ENCODE measurements at places on chromosomes 13 and 19. TPM values are rescaled to one million over a fixed set of nuclear protein-coding genes. Genes with fewer than 3 reads are reported as not detected.

Gene PEAK3
- total RNA-seq = 3.0 TPM

DNA sequence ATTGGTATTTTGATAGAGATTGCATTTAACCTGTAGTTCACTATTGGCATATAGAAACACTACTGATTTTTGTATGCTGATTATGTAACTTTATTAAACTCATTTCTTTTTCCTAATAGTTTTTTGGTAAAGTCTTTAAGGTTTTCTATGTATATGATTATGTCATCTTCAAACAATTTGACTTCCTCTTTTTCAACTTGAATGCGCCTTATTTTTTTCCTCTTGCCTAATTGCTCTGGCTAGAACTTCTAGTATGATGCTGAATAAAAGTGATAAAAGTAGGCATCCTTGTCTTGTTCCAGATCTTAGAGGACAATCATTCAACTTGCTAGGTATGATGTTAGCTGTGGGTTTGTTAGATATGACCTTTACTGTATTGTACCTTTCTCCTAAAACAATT, 1034.9 kb downstream of the PCDH9 start:
- H3K27ac ChIP-seq = no peak overlapping the region
- H3K4me3 ChIP-seq = no peak overlapping the region
- no peaks in the 10 kb centered on the region for H3K27me3 ChIP-seq
- DNase-seq = no peak

Gene ALOX5AP
- 27.5 TPM for total RNA-seq

DNA sequence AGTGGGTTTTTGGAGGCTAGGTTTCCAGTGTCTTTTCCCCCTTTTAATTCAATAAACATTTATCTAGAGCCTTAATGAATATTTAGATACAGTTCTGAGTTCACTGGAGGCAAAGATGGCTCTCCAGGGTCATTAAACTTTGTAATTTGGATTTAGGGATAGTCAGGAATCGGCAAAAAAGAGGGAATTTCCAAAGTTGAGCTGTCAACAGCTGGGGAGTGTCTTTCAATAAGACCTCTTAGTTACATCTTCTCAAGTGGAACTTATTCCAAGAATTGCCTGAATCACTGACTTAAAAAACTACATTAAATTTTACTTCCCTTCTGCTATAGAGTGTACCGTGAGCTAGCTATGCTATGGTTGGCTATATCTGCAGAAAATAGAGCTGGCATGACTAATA, 2.0 kb downstream of the LRCH1 start:
- H3K27me3 ChIP-seq = no peaks in the 10 kb centered on the region
- H3K27ac ChIP-seq = peak overlapping the region; percentile 89
- DNase-seq = no peak
- H3K4me1 ChIP-seq = peaks cover 14% of the 10 kb centered on the region

Gene PLPPR3
- total RNA-seq = not detected

GRCh38 chr13:91381371-91381770, 17.1 kb upstream of the GPC5 start:
- no peak overlapping the region for H3K27ac ChIP-seq
- no peaks in the 10 kb centered on the region for H3K36me3 ChIP-seq
- H3K4me1 ChIP-seq = no peaks in the 10 kb centered on the region
- DNase-seq = no peak

DNA sequence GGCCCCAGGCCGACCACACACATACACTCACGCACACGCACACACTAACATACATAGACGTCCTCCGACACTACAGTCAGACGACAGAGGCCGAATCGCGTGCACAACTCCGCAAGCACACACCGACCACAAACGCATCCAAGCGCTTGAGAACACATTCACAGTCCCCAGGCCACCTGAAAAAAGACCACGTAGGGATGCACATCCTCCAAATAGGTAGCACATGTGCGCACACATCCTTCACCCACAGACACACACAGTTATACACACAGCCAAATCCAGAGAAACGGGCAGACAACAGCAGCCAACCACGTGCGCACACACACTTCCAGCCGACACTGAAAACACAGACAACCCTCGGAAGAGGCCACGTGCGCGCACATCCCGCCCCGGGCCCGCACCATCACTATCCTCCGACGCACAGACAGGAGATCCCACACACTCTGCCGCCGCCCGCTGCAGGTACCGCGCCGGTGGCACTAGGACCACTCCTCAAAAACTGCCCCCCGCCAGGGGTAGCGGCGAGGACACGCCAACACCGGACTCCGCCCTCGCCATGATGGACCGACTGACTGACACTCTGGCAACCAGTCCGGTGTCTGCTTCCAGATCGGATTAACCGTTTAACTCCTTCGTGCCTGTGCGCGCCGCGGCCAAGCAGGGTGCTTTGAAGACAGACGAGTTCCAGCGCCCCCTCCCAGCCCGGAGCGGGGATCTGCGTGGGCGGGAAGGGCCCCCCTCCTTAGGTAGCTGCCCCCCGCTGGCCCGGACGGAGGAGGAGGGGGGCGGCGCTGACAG, 493 bp upstream of the PDE4A start:
- no peak overlapping the region for H3K27ac ChIP-seq
- no peaks in the 10 kb centered on the region for H3K36me3 ChIP-seq
- no peak for DNase-seq
- H3K4me3 ChIP-seq = peak overlapping the region; percentile 33

DNA sequence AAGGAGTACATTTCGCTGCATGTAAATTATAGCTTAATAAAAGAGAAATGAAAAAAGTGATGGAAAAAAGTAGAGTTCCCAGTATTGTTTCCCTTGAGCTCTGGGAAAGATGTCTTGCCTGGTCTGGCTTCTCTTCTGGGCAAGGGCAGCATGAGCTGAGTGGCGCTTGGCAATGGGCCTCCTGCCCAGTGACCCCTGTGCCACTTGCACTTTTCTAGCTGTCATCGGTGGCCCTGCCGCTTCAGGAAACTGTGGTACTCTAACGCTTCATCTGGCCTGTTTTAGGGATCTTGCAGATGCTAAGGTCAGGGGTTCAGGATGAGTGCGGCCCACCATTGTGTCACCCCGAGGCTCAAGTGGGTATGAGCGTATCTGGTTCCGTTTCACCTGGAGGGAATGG, 161.4 kb downstream of the MTUS2 start:
- H3K4me3 ChIP-seq = peak overlapping the region; percentile 43
- H3K27me3 ChIP-seq = no peaks in the 10 kb centered on the region
- H3K4me1 ChIP-seq = peaks cover 33% of the 10 kb centered on the region
- H3K27ac ChIP-seq = peak overlapping the region; percentile 77

DNA sequence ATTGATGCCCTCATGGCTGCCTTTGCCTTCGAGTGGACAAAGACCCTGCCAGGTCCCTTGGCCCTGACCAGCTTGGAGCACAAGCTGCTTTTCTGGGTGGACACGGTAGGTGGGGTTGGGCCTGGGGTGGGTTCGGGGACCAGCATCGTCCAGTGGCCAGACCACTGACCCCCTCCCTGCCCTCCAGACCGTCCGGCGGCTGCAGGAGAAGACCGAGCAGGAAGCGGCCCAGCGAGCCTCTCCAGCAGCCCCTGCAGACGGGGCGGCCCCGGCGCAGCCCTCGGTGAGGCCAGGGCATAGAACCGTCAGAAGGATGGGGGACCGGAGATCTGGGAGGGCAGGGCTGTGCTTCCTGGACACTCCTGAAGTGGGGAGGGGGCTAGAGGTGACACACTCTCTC, 10.6 kb downstream of the CAMSAP3 start:
- no peak for DNase-seq
- no peaks in the 10 kb centered on the region for H3K36me3 ChIP-seq
- H3K27me3 ChIP-seq = no peaks in the 10 kb centered on the region
- H3K27ac ChIP-seq = no peak overlapping the region

DNA sequence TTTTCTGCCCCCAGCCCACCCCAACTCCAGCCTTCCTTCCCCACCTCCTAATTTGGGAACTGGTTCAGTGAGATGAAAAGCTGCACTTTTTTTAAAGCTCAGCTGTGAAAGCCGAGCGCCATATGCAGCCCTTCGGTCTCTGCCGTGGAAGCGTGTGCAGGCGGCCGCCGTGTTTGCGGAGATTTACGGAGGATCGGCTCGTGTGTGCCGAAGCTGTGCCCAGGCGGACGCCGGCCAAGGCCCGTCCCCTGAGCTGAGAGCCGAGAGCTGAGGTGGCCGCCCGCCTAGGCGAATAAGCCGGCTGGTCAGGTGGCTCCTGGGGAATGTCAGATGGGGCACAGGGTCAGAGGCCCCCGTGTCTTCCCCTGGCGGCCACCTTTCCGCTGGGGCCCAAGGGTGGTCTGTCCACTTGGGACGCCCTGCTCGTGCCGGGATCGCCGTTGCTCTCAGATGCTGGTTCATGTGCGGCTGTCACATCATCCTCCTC, 78.7 kb downstream of the ZNF536 start:
- H3K4me3 ChIP-seq = peak overlapping the region; percentile 55
- no peaks in the 10 kb centered on the region for H3K36me3 ChIP-seq
- H3K27ac ChIP-seq = no peak overlapping the region
- peaks cover 13% of the 10 kb centered on the region for H3K4me1 ChIP-seq

DNA sequence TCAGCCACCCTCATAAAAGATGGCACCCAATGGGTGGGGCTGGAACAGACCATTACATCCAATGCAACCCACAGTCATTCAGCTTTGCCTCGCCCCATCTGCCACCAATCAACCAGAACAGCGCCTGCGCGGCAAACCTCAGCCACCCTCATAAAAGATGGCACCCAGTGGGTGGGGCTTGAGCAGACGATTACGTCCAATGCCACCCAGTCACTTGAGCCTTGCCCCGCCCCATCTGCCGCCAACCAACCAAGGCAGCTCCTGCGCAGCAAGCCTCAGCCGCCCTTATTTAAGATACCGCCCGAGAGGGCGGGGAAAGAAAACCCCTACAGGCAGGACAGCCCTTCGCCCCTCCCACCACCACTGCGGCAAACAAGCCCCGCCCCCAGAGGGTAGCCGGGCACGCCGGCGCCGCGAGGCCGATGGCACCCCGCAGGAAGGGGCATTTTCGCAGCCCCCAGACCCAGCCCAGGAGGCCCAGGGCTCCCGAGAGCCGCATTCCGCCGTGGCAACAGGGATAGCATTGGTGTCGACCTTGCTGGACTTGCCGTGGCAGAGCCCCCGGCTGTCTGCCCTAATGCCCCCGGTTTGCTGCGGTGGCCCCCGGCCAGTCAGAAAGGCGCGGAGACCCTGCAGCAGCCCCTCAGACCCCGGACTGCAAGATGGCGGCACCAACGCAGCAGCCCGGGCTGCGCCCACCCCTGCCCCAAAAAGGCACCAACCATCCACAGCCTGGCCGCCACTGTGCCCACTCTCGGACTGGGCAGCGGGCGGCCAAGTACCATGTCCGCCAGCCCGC, 675 bp downstream of the PEG3 start:
- H3K36me3 ChIP-seq = no peaks in the 10 kb centered on the region
- H3K27ac ChIP-seq = peak overlapping the region; percentile 53

DNA sequence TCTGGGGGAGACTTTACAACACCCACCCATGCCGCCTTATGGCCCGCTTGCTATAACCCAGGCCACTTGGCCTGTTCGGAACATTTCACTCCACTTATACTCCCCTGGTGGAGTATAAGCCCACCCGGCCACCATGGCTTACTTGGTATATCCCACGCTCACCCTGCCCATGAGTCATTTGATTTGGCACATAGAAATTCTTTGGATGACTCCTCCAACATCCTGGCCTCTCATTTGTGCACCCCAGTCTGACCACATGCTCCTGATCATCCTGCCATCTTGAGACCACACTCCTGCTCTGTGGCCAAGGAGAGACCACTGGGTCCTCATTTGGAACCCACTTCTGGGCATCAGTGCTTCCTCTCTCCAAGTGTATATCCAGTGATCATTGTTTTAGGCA, 5.2 kb downstream of the SPACA6 start:
- H3K4me1 ChIP-seq = peaks cover 6% of the 10 kb centered on the region
- no peak overlapping the region for H3K4me3 ChIP-seq
- no peaks in the 10 kb centered on the region for H3K27me3 ChIP-seq
- no peak for DNase-seq

DNA sequence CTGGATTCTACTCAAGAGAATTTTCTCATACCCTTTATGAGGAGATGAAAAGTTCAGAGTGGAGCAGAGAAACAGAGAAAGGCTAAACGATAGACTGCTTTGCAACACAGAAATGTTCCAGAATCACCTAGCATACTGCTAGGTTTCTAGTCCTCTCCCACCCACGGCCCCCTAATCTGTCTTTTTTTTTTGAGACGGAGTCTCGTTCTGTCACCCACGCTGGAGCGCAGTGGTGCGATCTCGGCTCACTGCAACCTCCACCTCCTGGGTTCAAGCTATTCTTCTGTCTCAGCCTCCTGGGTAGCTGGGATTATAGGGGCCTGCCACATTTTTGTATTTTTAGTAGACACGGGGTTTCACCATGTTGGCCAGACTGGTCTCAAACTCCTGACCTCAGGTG, 4.8 kb downstream of the SUGP2 start:
- H3K36me3 ChIP-seq = peaks cover 42% of the 10 kb centered on the region
- H3K27me3 ChIP-seq = no peaks in the 10 kb centered on the region
- H3K4me3 ChIP-seq = no peak overlapping the region
- H3K27ac ChIP-seq = no peak overlapping the region
- no peak for DNase-seq

Gene SLC8A2
- total RNA-seq = not detected

Gene THSD1
- total RNA-seq = 2.7 TPM

Gene MCOLN1
- 19.6 TPM for total RNA-seq

Data from thoracic aorta (tissue), 2 donors.